Left lobe of liver (tissue), 2 donors: ENCODE measurements at places on chromosomes 2 and 18. TPM values are rescaled to one million over a fixed set of nuclear protein-coding genes. Genes with fewer than 3 reads are reported as not detected.

DNA sequence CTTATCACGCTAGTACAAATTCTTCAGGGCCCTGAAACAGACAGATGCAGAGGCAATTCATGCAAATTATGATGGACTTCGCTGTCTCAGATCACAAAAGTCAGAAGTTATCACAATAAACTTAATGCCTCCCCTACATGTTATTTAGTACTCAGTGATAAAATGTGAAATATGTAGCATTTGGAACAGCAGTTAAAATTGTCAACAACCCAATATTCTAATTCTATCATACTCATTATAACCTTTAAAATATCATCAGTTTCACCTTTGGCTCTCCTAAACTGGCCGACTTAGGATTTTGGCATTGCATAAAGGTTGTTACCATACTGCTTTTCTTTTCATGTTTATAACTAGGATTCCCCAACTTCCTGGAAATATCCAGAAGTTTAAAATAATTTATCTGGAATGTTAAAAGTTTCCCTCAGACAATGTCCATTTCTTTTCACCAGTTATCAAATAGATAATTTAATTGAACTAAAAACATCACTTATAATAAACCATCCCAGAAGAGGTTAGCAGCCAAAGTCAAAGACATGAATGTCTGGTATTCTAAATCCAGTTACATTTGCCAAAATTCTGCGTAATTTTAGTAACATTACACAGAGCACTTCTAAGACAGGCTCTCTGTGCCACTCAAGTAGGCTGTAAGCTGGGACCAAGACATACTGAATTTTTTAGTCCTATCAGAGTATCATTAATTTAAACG is 239.8 kb downstream of the RBM43 start:
- DNase-seq = no peak

GRCh38 chr2:233807966-233808935 is 30.1 kb downstream of the MROH2A start:
- DNase-seq = peak; percentile 31

DNA sequence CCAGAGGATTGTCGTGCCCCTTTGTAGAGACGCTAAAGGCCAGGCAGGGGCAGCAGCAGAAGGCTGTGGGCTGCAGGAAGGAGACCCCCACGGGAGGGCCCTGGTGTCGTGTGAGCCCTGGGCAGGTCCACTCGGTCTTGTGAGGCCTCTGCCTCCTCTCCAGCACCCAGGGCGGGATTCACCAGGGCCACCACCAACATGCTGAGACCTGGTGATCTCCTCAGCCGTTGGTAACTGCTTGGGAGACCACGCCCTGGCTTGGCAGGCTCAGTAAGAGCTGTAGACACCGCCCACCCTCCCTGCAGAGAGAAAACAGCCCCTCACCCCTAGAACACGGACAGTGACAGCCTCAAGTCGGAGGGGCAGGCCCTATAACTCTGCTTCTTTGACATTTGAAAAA is 21.1 kb downstream of the MBP start:
- no peak for DNase-seq

The UBE2E3 gene
- 23.4 TPM for total RNA-seq

The CRACDL gene
- total RNA-seq = 0.30 TPM

GRCh38 chr2:97726261-97727064 is 13.1 kb downstream of the ZAP70 start:
- DNase-seq = no peak

- peak; percentile 66 for DNase-seq
Measured at GRCh38 chr2:85445316-85446295, 27.1 kb downstream of the SH2D6 start.

- DNase-seq = no peak
Measured at GRCh38 chr18:10850840-10851239, 298.5 kb downstream of the PIEZO2 start.

The DUSP2 gene
- total RNA-seq = 0.98 TPM

DNA sequence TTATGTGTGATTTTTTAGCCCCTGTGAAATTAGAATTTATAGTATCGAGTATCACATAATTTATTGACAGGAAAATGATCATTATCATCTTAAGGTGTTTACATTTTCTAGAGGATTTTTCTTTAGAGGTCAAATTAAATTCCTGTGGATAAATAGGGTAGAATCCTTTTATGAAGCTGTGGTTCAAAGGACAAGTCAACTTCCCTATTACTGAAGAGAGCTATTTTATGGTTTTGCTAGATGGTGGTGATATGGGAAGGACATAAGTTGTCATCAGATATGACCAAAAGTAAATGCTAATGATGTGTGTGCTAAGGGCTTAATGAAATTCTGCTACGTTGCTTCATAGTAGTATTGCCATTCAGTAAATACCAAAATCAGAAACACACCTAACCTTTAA is 80.1 kb downstream of the EML4 start:
- DNase-seq = no peak

DNA sequence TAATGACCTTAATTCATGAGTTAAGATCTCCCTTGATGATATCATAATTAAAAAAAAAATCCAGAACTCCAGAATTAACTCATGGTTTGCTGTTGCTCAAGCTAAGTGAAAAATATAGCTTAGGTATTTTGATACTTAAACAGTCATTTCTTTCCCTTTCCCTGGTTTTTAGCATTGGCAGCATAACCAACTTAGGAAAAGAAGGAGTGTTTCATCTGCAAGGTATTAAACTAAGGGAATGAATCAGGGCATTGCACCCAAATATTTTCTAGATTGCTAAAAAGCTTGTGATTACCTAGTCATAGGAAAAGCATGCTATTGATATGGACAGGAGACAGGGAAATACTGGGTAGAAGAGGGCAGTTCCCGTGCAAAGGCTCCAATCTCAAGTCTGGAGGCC is 207.2 kb downstream of the LRP1B start:
- DNase-seq = no peak

GRCh38 chr2:101287303-101287702 is 21.2 kb downstream of the RNF149 start:
- DNase-seq = peak; percentile 85

- peak; percentile 39 for DNase-seq
Measured at GRCh38 chr2:240953426-240954410, 44.7 kb upstream of the SNED1 start.

- no peak for DNase-seq
Measured at GRCh38 chr18:27778441-27778840, 398.5 kb downstream of the CDH2 start.
